ENCODE measurements at places on chromosomes 12 and 14.

DNA sequence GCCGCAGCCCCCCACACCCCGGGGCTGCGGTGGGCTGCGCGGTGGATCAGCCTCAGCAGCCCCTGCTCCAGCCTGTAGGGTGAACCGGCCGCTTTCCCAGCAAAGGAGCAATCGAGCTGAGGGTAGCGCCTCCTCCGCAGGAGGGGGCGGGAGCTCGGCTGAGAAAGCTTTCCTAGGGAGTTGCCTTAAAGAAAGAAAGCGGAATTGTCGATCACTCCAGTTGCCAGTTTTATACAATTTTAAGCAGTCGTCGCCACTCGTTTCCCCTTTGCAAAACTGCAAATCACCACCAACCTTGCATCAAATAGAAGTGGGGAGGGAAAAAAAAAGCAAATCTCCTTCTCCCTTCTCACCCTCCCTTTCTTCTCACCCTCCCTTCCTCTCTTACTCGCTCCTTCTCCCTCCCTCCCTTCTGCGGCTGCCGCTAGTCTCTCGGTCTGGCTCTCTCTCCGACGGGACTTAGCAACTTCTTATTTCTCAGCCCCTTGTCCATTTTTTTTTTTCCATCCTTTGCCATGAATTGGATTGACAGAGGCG, at the start of gene PDE3A:
Gene PDE3A (plus strand): TSS at position 424 of the 537 bp plus-strand sequence. CDS start 748 bp downstream, outside the sequence.
- DNase-seq: peak; percentile 57

DNA sequence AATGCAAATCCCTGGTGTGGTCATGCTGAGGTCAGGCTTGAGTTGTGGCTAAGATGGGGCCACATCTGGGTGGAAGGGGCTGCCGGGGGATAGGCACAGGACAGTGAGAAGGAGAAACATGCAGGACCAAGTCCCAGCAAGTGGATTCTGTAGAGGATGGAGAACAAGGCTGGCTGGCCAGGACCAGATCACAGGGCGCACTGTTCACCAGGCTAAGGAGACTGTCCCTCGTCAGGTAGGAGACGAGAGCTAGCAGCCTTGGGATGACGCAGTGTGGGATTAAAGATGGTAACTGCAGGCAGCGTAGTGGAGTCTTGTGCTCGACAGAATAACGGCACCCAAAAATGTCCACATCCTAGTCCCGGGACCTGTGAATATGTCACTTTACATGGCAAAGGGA, 336.1 kb downstream of the BCL11B start:
- DNase-seq: no peak

DNA sequence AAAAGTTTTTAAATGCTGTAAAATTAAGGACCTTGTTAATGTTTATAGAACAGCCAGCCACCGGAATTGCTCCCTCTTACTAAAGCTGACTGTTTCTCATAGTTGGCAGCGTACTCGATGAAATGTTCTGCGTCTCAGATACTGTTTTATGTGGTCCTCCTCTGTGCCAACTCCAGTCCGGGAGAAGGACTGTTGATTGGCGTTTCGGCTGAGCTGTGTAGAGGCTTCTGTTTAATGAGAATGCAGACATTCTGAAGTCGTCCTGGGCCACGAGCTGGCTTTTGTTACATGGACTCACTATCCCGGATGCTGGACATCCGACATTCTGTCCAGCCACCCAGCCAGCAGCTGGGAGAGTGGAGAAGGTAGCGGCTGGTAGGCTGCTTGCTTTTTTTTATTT, 75.4 kb downstream of the WDR20 start:
- no peak for DNase-seq

DNA sequence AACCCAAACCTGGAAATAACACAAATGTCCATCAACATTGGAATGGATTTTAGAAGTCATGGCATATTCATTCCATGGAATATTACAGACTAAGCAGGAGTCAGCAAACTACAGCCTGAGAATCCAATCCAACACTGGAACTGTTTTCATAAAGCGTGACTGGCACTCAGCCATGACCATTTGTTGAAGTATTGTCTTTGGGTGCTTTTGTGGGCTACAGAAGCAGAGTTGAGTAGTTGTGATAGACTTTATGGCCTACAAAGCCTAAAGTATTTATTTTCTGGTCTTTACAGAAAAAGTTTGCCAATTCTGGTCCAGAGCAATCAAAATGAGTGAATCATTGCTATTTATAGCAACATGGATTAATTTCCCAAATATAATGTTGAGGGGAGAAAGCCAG, 34.5 kb upstream of the FRS2 start:
- DNase-seq: no peak

DNA sequence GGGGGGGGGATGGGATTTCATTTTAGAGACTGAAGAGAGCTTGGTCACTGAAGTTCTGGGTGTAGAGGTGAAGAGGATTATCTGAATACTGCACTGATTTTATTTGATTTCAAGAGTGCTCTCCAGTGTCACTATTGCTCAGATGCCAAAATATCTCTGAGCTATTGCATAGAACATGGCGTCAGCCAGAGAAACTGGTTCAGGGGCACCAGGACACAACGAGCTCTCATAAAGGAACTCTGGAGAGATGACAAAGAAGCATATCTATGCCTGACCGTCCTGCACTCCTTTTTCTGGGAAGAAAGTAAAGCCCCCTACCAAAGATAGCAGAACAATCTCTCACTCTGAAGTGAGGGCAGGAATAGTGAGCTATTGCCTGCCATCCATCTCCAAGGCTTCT, 2.0 kb downstream of the SLC7A8 start:
- no peak for DNase-seq

- peak; percentile 63 for DNase-seq
Measured at GRCh38 chr12:45130881-45131281, 80.0 kb upstream of the DBX2 start.

DNA sequence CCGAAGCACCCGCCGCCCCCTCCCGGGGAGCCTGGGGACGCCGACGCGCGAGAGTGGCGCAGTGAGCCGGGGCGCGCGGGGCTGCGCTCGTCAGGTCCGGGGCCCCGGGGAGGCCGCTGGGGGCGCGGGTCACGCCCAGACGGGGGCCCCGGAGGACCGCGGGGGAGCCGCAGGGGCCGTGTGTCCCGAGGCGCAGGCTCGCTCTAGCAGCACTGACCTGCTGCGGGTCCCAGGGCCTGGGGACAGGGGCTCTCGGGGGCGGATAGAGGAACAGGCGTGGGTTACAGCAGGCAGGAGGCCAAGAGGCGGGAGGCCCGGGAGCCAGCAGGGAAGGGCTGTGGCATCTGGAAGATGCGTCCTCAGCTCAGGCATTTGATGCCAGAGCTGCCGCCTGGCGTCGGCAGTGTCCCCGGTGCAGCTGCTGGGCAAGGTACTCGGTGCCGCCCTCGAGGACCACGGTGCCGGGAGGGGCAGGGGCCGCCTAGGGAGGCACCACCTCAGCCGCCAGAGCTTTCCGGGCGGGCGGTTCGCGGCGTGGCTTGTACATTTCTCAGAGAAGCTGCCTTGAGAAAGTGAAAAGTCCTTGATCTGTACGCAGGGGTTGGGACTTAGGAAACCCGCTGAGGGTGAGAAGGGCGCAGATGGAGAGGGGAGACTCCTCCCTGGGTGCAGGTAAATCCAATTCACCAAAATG, 1.2 kb downstream of the WNT5B start:
- DNase-seq: no peak

Measured in HAP-1 (cell line).